ENCODE measurements at places on chromosomes 5 and 9.

DNA sequence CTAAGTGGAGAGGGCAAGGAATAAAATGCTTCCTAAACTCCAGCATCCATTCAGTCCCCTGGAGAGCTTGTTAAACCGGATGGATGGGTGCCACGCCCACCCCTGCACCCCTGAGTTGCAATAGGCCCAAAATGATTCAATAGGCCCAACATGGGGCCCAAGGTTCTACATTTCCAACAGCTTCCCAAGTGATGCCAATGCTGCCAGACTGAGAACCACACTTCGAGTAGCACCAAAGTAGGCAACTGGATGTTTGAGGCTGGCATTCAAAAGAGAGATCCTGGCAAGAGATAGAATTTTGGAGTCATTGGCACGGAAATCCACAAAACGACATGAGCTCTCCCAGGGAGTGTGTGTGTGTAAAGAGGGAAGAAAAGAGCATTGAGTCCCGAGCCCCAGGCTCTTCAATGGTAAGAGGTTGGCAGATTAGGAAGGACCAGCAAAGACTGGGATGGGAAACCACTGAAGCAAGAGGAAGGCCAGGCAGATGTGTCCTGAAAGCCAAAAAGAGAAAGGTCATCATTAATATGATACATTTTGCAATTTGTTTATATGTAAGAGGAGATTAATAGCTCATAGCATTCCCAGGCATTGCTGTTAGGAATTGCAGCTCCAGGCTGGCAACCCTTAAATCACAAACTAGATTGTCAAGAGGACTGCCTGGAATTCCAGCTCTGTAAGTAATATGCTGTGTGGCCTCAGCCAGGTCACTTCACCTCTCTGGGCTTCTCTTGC, 130.6 kb downstream of the KCNIP1 start:
- no peak for DNase-seq

- DNase-seq, result no peak
Observed at GRCh38 chr5:7816535-7816901, 34.4 kb downstream of the CFAP90 start.

DNA sequence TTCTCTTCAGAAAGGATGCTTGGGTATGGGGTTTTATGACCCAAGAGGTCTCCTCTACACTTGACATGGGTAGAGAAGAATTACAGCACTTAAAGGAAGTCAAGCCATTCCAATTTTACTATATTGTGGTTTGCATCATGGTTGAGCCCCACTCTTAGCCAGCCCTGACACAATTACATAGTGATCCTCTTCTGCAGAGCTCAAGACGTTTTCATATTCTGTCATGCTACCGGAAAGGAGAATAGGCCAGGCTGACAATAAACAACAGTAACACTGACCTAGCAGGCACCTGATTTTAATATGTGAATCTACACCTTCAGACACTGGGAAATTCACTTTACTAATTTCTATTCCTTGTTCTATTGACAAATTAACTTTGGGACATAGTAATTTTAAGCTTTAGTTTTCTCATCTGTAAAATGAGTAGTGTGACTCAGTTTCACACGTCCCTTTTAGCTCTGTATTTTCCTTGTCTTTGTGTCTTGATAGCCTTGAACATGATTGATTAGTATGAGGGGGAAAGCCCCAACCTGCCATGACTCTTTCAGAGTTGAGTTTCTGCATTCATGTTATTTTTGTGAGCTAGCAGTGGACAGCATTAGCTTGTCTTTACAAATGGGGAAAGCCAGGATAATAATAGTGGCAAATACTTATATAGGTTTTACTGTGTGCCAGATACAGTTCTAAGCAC, 83.8 kb downstream of the SV2C start:
- DNase-seq, result no peak

GRCh38 chr5:90037646-90038045, 371.9 kb downstream of the CETN3 start:
- no peak for DNase-seq

- DNase-seq, result no peak
Observed at GRCh38 chr9:28999057-28999456, 1425.8 kb upstream of the C9orf72 start.

Measured in GM06990 (cell line).